Peyer's patch (tissue), 4 donors: ENCODE measurements at places on chromosomes 5 and 9. TPM values are rescaled to one million over a fixed set of nuclear protein-coding genes. Genes with fewer than 3 reads are reported as not detected.

The PFN3 gene
- not detected for total RNA-seq

The PHF24 gene
- total RNA-seq, result not detected

The SOHLH1 gene
- total RNA-seq, result not detected

- no peak for DNase-seq
Observed at GRCh38 chr9:32820322-32820721, 37.0 kb downstream of the TMEM215 start.

DNA sequence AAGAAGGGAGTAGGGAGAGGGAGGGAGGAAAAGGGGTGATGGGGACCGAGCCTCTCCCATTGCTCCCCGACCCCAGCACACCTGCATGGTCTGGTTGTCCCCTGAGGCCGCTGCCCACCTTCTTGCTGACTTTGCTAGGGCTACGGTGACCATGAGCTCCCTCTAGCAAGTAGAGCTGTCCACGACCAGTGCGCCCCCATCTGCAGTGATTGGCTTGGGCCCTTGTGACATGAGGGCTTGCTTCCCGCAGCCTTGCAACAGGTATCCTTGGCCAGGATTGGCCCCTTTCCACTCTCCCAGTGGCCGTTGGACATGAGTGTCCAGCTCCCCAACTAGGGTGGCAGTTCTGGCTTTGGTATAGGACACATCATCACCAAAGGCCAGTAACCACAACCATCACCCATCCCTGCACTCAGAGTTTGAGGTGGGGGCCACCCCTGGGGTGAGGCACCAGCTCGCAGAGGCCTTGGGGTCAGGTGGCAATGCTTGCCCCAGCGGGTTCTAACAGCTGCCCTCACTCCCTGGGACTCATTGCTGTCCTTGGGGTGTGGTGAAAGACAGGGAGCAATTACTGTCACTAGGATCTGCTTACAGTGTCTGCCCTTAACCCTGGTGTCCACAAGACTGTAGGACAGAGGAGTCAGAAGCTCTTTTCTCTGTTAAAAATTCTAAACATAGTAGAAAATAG, 17.2 kb upstream of the NINJ1 start:
- no peak for DNase-seq

DNA sequence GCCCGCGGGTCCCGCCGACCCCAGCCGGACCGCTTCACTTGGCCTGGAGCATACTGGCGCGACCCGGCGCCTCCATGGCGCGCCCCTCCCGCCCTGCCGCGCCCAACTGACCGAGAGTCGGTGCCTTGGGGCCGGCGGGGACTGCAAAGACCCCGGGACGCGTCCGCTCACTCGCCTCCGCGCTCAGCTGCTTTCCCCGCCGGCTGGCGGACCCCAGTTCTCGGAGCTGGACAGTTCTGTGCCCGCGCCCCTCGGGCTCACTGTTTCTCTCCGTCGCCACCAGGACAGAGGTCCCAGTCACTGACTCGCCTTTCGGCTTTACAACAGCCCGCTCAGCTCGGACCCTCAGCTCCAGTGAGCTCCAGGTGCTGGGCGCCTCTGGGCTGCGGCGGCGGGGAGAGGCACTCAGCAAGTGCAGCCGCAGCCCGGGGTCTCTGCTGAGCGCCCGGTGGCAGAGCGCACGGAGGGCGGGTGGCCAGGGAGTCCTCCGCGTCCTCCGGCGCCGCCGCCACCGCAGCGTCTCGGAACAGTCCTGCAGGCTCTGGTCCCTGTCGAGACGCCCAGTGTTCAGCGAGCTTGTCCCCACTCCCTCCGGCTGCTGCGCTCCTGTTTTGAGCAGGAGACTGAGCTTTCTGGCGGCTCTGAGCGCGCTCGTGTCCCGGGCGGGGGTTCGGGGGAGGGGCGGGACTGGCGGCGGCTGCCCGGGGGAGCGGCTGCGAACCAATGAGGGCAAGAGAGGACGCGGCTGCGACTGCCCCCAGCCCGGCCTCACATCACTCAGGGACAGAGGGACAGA, at the start of gene SMIM32:
SMIM32 (minus strand) TSS at position 637 of the 796 bp plus-strand sequence. CDS start 638 bp downstream, outside the sequence.
- DNase-seq, result peak; percentile 61

GRCh38 chr5:44795496-44795895, 13.3 kb upstream of the MRPS30 start:
- no peak for DNase-seq

DNA sequence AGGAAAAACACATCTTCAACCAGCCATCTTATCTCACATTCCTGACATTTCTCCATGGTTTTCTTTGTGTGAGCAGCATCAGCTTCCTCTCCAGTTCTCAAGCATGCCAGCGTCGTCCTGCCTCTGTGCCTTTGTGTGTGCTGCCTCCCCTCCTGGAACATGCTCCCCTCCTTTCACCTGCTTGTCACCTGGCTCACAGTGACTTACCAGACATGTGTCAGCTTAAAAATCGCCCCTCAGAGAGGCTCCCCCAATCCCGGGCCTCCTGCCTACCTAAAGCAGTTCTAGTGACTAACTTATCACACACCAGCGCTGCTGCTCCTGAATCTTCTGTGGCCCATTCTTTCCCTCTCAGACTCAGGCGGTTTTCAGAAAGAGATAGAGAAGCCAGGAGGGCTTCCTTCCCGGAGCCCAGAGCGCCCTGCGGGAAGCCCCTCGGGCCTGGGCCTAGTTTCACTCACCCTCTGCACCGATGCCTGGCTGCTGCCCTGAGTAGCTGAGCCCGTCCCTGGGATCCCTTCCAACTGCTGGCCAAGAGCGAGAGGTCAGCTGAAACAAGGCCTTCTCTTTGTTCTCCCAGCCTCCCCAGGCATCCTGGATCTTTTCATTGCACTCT, 51.1 kb upstream of the MVB12B start:
- DNase-seq, result no peak

- DNase-seq, result no peak
Observed at GRCh38 chr9:34334337-34334824, 5.0 kb downstream of the NUDT2 start.

- peak; percentile 37 for DNase-seq
Observed at GRCh38 chr5:135830876-135831275, 3.6 kb upstream of the SLC25A48 start.

The CLIC3 gene
- total RNA-seq, result 3.3 TPM

GRCh38 chr5:151014680-151015343, 5.6 kb upstream of the GPX3 start:
- no peak for DNase-seq

The GFPT2 gene
- total RNA-seq, result 86.6 TPM

GRCh38 chr5:88708021-88708420, 175.0 kb downstream of the MEF2C start:
- DNase-seq, result no peak

- DNase-seq, result no peak
Observed at GRCh38 chr5:74242516-74242915, 398.0 kb downstream of the ENC1 start.

DNA sequence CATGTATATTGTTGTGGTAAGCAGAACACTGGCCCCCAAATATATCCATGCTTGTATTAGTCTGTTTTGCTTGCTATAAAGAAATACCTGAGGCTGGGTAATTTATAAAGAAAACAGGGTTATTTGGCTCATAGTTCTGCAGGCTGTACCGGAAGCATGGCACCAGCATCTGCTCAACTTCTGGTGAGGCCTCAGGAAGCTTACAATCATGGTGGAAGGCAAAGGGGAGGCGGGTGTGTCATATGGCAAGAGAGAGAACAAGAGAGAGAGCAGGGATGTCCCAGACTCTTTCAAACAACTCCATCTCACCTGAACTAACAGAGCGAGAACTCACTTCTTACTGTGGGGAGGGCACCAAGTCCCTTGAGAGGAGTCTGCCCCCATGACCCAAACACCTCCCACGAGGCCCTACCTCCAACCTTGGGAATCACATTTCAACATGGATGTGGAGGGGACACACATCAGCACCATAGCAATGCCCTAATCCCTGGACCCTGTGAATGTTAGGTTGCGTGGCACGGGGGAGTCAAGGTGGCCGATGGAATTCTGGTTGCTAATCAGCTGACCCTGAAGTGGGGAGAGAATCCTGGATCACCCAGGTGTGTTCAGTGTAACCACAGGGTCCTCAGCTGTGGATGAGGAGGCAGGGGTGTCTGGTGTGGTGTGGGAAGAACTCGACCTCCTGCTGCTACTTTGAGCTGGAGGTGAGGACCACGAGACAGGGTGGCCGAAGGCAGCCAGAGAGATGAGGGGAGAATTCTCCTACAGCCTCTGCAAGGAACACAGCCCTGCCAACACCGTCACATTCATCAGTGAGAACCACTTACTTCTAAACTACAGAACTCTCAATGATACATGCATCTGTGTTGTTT, 172.8 kb downstream of the AUH start:
- DNase-seq, result no peak

GRCh38 chr9:135865531-135865930, 41.8 kb downstream of the CAMSAP1 start:
- DNase-seq, result no peak

GRCh38 chr9:134591082-134591571, 50.5 kb upstream of the COL5A1 start:
- DNase-seq, result no peak

DNA sequence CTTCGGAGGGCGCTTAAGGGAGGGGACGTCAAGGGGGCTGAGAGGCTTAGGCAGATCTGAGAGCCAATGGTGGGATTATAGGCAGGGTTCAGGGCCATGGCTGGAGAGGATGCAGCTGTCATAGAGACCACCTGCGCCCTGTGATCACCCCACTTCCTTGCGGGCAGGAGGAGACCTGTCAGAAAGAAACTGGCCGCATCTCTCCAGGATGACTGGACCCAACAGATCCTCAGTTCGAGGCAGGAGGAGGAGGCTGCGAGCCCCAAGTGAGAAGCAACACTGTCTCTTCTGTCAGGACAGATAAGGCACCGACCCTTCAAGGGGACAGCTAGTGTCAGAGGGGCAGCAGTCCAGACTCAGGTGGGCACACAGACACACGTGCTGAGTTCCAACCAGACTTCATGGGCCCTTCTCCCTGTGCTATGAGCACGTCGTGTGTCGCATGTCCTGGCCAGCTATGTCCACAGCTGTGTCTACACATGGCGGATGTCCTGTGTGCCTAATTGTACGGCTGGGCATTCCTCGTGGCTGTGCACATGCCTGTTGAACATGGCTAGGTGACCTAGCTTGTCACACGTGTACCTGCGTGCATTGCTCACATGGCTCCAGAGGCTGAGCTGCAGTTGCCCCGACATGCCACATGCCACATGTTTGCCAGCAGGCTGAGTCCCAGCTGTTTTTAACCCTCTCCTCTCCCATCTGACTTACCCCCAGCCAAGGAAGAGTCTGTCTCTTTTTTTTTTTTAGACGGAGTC, 583 bp upstream of the AQP3 start:
- DNase-seq, result no peak

DNA sequence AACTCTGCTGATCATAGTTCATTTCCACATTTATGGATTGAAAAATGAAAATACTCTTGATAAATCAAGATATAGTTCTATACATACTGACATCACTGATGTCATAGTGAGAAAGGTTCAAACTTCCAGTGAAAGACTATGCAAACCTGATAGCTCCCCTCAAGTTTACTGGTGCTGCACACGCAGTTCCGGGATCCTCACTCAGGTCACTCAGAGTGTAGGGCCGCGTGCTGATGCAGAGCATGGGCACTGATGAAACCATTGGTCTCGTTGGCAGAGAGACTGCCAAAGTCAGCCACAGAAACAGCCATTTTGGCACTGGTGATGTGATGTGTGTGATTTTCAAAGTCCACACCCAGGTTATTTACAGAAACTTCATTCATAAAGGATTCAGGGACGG, 13.5 kb downstream of the SETD9 start:
- no peak for DNase-seq
